Stimulated activated CD4-positive, alpha-beta T cell treated with anti-CD3 and anti-CD28 coated beads, Interleukin-2, amount 100 ng/mL, for 48 hours (primary cell): ENCODE measurements at places on chromosomes 6 and 20.

DNA sequence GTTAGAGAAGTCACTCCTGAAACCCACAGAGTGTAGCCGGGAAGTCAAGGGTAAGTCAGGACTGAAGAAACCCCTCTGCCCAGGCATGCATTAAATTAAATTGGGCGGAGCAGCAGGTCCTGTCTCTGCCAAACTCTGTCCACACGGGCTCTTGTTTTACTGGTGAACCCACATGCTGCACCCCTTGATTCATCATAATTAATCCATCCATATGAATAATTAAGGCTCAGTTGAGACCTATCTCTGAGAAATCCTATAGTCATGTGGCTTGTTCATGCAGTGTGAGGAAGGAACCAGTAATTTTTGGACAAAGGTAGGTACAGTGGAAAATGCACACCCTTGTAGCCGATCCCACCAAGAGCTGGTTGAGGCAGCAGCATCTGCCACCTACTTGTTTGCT lies 43.0 kb downstream of the PXDC1 start:
- DNase-seq = no peak

DNA sequence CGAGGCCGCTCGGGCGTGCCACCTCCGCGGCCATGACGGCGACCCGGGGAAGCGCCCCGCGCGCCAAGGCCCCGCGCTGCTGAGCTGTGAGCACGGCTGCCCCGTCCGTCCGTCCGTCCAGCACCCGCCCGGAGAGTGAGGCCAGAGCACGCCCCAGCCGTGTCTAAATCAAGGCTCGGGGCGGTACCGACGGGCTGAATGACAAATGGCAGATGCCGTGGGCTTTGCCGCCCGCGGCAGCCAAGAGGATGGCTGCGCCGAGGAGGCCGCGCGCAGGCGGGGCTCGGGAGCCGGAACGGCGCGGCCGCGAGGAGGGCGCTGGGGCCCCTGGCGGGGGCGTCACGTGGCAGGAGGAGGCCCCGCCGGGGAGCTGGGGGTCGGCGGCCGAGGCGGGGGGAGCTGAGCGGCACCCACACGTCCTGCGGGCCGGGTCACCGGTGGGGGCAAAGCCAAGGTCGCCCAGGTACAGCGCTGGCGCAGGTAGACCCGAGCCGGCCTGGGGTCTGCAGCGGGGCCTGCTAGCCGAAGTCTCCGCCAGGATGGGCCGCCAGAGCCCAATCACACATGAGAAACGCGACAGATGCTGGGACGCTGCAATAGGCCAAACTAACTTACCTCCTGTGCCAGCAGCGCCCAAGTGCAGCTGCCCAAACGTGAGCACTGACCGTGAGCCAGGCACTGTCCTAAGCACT lies at the start of gene PLAGL1:
PLAGL1 (minus strand) TSS at position 140 of the 692 bp plus-strand sequence. CDS start 60,123 bp downstream, outside the sequence.
- peak; percentile 19 for DNase-seq

GRCh38 chr6:163285691-163286090 lies 128.8 kb upstream of the QKI start:
- no peak for DNase-seq

- no peak for DNase-seq
Observed at GRCh38 chr6:73610444-73611275, 43.1 kb downstream of the SLC17A5 start.

DNA sequence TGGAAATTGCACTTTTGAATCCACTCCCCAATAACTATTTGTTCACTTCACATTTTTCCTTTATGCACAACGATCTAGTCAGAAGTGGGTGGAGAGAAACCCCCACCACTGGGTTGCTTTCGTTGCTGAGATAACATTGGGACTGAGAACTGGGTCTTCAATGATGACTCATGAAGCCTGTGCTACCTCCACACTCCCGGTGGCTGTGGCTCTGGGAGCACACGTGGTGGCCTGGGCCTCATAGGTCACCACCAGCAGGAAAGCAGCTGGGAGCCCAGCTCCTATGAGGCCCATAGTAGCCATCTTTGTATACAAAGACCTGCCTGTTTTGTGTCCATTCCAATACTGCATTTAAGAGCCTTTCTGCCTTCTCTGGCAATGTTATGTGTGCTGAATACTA lies 178.0 kb upstream of the SASH1 start:
- DNase-seq = no peak

DNA sequence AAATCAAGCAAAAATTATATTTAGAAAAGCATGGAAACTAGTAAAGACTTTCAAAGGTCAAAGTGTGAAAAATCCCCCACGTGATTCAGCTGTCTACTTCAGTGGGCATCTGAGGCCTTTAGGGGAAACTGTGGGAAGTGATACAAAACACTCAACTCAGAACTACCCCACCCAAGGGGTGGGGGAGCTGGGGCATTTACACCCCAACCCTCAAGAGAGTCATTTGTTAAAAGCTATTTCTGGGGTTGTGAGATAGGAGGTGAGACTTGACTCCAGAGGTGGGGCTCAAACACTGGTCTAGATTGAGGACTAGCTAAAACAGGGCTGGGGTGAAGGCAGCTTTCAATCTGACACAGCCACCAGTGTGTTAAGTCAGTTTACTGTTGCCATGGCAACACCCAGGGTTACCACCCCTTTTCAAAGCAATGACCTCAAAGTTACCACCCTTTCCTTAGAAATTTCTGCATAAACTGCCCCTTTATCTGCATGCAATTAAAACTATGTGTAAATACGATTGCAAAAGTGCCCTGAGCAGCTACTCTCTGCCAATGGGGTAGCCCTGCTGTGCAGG lies 9.9 kb upstream of the GTSF1L start:
- no peak for DNase-seq
